M059J (cell line): ENCODE measurements at places on chromosomes 6 and 20. TPM values are rescaled to one million over a fixed set of nuclear protein-coding genes. Genes with fewer than 3 reads are reported as not detected.
A peak's percentile ranks its signal among the peaks of the same experiment; 100 is the strongest.

DNA sequence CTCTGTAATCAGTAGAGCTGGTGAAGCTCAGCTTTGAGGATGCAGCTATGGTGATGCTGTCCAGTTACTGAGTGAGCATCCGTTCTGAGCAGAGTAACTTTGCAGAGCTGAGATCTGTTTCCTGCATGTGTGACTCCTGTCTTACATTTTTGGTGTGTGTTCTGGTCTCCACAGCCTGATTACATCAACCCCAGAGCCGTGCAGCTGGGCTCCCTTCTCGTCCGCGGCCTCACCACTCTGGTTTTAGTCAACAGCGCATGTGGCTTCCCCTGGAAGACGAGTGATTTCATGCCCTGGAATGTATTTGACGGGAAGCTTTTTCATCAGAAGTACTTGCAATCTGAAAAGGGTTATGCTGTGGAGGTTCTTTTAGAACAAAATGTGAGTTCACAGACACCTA, 81.6 kb downstream of the FAM120B start:
- DNase-seq: no peak

DNA sequence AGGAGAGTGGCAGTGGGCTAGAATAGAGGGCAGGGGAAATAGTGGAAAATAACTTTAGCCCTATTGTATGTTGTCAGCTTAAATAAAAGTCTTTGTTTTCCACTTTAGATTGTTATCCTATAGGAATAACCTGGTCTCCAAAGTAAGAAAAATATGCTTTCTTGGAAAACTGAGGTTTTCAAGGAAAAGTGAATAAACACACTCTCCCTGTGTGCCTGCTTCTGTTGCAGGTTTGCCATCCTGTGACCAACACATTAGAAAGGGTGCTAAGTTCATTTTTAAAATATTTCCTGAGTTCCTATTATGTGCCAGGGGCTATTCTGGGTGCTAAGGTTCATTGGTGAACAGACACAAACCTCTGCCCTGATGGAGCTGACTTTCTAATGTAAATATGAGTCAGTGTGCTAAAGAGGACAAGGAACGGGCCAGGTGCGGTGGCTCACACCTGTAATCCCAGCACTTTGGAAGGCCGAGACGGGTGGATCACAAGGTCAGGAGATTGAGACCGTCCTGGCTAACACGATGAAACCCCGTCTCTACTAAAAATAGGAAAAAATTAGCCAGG, 23.5 kb downstream of the BICRAL start:
- no peak for DNase-seq

GRCh38 chr6:32840604-32841246, 2.2 kb upstream of the TAP2 start:
- no peak for DNase-seq

DNA sequence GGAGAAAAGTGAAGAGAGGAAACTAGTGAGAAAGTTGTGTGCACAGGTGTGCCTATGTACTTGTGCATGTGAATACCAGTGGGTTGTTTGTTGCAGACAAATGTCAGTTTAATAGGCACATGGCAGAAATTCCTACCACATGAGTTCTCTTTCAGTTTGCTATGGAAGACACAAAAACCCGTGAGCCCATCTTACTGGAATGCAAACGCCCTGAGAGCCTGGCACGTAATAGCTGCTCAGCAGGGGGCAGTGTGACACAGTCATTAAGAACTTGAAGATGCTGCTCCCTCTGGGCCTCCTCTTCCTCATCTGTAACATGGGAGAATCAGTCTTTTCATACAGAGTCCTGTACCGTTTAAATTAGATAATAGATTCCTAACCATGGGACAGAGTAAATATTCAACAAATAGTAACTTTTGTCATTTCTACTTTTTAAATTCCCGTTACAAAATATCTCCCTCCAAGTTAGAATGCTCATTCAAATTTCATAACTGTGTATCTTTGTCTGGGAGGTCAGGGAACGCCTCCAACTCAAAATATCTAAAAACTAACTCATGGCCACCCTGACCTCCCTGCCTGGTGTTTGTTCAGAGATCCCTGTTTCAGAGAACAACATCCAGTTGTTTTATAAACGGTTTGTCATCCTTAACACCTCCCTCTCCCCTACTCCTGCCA, 802.9 kb downstream of the MAFB start:
- DNase-seq: peak; percentile 93

GRCh38 chr6:167996424-167997199, 859 bp upstream of the KIF25 start:
- DNase-seq: no peak

DNA sequence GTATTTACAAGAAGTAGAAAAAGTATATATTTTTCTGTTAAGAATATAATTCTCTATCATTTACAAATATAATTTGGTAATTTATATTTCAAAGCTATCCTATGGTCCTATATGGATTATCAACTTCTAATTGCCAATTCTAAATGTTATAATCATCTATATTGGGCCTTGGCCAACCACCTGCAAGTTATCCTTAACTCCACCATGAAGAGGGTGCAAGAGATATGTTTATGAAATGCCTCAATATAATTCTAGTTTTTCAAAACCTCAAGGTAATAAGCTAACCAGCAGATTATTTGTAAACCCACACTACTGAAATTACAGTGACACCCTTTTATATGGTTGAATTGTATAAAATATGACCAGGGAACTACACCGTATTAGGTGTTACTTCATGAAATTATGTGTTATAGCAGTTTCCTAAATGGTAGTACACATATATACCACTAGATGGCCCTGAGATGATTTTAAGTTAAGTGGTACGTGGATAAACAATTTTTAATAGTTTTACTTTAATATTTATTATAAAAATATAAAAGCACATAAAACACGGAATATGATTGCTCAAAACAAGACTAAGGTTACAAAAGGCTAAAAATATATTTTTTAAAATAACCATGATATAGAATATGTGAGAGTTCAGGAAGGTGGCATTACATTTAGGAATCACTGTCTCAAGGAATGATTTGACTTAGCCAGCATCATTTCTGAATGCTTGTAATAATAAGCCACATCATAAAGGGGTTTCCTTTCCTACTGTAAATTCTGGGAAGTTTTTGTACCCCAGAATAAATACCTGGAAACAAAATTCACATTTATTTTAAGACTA, 9.8 kb upstream of the PNISR start:
- DNase-seq: peak; percentile 9

DNA sequence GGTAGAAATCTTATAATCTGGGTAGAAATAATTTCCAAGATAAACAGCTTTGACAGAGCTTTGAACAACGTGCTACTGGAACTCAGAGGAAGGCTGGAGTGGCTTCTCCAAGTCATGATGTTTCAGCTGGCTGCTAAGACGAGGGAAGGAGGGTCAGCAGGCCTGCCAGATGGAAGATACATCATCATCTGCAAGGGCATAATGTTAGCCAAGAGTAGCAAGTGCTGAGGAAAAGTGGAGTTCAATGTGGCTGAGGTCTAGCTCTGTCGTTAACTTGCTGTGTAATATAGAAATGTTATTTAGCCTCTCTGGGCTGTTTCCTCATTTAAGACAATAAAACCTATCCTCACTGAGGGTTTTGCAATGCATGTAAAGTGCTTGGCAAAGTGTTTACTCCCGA, 35.1 kb downstream of the RGS17 start:
- DNase-seq: no peak

DNA sequence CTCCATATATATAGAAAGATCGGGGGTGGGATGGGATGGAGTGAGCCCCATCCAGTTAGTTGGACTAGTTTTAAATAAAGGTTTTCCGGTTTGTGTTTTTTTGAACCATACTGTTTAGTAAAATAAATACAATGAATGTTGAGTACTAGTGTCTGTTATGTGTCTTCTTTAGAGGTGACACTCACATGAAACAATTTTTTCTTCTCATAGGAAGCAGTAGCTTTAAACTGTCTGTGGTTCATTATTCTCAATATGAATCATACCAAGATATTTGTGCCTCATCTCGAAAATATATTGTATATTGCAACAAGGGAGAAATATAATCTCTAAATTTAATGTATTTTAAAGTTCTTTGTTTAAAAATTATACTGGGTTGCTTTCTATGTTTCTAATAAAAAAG, 33.4 kb downstream of the HSF2 start:
- DNase-seq: no peak

GRCh38 chr6:166333172-166333995, 9.0 kb downstream of the SFT2D1 start:
- no peak for DNase-seq

GRCh38 chr6:73832313-73832712, 136.3 kb downstream of the CD109 start:
- no peak for DNase-seq

GRCh38 chr6:35208419-35208818, 5.3 kb upstream of the SCUBE3 start:
- DNase-seq: no peak

- DNase-seq: peak; percentile 32
Measured at GRCh38 chr6:105677671-105678475, 275.0 kb upstream of the PREP start.

GRCh38 chr6:158706369-158706982, 56.6 kb downstream of the SYTL3 start:
- peak; percentile 47 for DNase-seq

MUCL3 gene
- not detected in 2 replicates for total RNA-seq

MOXD1 gene
- total RNA-seq: 170 and 207 TPM in 2 replicates

GSTA4 gene
- 26.2 and 28.8 TPM in 2 replicates for total RNA-seq

GTSF1L gene
- total RNA-seq: not detected in 2 replicates

CNR1 gene
- 0.64 and 1.7 TPM in 2 replicates for total RNA-seq

SRC gene
- 16.5 and 24.3 TPM in 2 replicates for total RNA-seq

TULP1 gene
- not detected in 2 replicates for total RNA-seq

LY6G6C gene
- total RNA-seq: not detected in 2 replicates
